NCI-H1930 (cell line): ENCODE measurements at places on chromosomes 11 and 22.
A peak's percentile ranks its signal among the peaks of the same experiment; 100 is the strongest.

GRCh38 chr11:80196041-80196440, 755.2 kb upstream of the TENM4 start:
- no peak for DNase-seq

DNA sequence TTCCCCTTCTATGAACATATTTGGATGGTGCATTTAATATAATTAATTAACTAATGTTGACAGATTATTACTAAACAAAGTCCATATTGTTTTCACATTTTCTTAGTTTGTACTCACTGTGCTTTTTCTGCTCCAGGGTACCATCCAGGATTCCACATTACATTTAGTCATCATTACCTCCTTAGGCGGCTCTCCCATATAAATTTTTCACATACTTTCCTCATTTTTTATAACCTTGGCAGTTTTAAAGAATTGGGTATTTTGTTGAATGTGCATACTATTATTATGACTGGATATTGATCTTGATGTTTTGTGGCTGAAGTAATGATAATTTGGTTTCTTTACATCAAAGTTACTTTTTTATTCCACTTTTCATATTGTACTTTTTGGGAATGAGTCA, 755.6 kb upstream of the ANO3 start:
- DNase-seq, result no peak

GRCh38 chr11:67666303-67666645, 8.1 kb downstream of the ALDH3B2 start:
- no peak for DNase-seq

DNA sequence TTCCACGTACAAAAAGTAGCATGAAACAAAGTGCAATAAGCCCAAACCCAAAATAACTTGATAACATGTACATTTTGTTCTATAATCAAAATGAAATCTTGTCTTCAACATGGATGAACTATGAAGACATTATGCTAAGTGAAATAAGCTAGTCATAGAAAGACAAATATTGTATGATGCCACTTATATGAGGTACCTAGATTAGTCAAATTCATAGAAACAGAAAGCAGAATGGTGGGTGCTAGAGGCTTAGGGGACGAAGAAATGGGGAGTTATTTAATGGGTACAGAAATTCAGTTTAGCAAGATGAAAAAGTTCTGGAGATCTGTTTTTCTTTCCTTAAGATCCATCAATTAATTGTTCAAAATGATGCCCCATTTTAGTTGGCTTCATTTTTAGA, 7.5 kb downstream of the PGM2L1 start:
- no peak for DNase-seq

GRCh38 chr22:23632178-23632577, at the start of gene DRICH1:
DRICH1 (minus strand) TSS chr22:23632321; CDS start chr22:23632023, 298 bp downstream.
- DNase-seq, result no peak

GRCh38 chr11:47891886-47892285, 43.7 kb upstream of the NUP160 start:
- no peak for DNase-seq

- DNase-seq, result no peak
These were observed 31.1 kb downstream of the TMEM45B start for GRCh38 chr11:129846508-129847335.

DNA sequence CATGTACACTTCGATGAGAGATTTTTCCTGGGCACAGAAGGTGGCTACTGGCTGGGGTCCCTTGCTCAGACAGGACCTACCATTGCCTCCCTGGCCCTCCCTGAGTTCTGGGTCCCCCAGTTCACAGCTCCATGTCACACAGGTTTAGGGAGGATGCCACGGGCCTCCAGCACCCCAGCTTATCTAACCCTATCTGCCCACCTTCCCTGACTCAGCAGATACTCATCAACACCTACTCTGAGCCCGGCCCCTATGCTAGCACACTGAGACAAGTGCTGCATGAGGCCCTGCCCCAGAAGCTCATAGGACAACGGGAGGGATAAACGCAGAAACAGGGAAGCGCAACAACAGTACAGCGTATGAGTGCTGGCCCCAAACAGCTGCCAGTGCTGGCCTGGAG, 9.6 kb downstream of the NAGA start:
- no peak for DNase-seq

DNA sequence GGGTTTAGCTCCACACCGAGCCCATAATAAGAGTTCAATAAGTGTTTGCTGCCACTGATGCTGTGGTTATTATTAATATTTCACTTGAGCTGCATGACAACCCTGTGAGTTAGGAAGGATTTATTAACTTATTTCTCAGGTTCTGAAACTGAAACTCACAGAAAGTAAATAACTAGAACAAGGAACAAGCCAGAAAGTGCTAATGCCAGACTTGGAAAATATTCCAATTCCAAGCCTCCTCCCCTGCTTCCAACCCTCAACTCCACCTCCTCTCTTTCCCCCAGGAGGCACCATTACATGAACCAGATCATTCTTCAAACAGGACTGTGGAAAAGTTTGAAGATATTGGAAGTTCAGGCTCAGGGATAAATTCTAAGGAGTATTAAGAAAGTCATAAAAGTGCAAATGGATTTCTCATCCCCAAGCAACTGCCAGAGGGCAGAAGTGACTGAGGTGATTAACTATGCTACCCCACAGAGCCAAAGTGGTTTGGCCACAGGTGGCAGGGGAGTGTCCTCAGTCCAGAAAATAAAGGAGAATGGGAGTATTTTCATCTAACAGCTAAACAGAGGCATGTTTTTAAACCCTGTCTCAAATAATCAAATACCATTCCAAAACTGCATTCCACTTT, 3.2 kb upstream of the FJX1 start:
- DNase-seq, result no peak

- no peak for DNase-seq
These were observed 136.2 kb downstream of the ELP4 start for GRCh38 chr11:31645747-31646146.

DNA sequence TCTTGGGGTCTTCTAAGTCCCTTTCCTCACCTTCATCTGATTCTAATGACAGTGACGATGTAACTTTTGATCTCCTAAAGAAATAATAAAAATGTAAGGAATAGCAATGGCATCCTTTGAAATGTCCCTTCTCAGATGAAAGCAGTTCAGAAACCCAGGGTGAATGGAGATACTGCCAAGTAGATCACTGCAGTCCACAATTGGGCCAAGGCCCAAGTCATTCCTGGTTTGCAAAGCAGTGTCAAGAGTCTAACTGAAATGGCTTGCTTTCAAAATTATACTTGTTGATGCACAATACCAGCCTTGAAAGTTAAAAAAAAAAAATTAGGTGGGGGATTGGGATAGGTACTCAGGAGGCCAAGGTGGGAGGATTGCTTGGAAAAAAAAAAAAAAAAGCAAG, 20.4 kb downstream of the ASCC2 start:
- DNase-seq, result no peak

GRCh38 chr11:20966489-20966888, 297.1 kb downstream of the NELL1 start:
- no peak for DNase-seq

DNA sequence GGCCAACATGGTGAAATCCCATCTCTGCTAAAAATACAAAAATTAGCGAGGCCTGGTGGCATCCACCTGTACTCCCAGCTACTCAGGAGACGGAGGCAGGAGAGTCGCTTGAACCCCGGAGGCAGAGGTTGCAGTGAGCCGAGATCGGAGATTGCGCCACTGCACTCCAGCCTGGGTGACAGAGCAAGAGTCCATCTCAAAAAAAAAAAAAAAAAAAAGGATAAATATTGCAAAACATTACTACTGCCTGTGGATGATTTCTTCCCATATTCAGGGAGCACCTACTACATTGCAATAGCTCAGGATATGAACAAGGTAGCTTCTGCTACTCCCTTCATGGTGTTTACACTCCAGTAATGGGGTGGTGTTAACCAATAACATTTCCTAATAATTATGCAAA, 980.6 kb downstream of the NTM start:
- no peak for DNase-seq

GRCh38 chr11:86172894-86173293, 71.7 kb upstream of the EED start:
- DNase-seq, result no peak

- no peak for DNase-seq
These were observed 7.8 kb upstream of the DNHD1 start for GRCh38 chr11:6489306-6489705.

GRCh38 chr11:46010100-46010499, 87.6 kb downstream of the LARGE2 start:
- DNase-seq, result no peak

GRCh38 chr11:2518111-2518982, 73.5 kb downstream of the KCNQ1 start:
- DNase-seq, result no peak

- DNase-seq, result peak; percentile 10
These were observed 60.2 kb downstream of the BRD1 start for GRCh38 chr22:49767355-49768062.

DNA sequence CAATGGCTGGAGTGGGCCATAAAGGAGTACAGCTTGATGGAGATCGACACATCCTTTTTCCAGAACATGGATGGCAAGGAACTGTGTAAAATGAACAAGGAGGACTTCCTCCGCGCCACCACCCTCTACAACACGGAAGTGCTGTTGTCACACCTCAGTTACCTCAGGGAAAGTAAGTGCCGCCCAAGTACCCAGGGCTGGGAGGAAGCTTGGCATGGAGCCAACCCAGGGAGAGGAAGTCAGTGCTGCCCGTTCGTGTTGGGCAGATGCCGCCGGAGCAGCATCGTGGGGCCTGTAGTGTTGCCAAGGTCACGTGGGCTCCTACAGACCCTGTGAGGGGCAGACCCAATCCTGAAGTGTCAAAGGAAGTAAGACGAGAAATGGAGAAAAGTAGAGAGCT, 78.9 kb downstream of the FLI1 start:
- DNase-seq, result no peak

DNA sequence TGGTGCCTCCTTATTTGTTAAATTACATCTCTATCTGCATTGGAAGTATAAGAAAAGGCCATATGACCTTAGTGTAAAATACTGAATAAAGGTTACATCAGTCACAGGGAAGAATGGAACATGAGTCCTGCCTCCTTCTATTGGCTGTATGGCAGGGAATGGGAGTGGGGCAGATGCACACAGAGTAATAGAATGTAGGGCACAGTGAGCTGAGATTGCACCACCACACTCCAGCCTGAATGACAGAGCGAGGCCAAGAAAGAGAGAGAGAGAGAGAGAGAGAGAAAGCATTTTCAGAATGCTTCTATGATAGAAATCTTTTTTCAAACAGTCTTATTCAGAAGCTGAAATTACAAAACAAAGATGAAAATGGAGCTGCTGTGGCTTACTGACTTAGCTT, 58.8 kb downstream of the SLN start:
- DNase-seq, result no peak

DNA sequence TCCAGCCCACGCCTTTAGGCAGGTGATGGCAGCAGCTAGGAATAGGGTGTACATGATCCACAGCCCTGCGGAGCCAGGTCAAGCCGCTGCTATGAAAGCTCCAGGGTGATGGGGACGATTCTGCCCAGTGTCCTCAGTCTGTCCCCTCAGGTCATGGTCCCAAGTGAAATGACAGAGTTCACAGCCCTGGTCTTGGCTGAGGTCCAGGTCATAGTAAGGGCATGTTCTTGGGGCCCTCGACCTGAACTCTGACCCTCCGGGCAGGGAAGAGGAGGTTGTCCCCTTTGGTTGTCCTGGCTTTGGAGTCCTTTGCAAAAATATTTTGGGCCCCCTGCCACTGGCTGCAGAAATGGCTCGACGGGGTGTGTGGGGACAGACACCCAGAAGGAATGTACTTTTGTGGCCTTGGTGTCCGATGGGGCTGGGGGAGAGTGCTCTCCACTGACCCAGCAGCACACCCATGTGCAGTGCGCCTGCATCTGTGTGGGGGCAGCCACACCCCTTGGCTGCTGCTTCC, 7.3 kb downstream of the C22orf31 start:
- DNase-seq, result no peak

DNA sequence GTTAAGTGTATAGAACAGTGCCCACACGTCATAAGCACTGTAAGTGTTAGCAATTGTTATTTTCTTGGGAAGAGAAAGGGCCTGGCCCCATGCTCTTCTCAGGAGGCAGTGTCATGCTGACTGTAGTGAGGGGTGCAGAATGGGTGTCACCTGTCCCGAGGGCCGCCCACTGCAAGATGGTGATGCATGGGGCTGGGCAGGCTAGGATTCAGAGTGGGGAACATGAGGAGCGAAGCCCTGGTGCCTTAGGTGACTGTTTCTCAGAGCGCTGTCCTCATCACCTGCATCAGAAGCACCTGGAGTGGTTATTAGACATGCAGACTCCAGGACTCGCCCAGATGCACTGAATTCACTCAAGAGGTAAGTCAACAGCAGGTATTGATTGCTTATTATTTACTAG, 101.0 kb upstream of the PARVA start:
- no peak for DNase-seq

DNA sequence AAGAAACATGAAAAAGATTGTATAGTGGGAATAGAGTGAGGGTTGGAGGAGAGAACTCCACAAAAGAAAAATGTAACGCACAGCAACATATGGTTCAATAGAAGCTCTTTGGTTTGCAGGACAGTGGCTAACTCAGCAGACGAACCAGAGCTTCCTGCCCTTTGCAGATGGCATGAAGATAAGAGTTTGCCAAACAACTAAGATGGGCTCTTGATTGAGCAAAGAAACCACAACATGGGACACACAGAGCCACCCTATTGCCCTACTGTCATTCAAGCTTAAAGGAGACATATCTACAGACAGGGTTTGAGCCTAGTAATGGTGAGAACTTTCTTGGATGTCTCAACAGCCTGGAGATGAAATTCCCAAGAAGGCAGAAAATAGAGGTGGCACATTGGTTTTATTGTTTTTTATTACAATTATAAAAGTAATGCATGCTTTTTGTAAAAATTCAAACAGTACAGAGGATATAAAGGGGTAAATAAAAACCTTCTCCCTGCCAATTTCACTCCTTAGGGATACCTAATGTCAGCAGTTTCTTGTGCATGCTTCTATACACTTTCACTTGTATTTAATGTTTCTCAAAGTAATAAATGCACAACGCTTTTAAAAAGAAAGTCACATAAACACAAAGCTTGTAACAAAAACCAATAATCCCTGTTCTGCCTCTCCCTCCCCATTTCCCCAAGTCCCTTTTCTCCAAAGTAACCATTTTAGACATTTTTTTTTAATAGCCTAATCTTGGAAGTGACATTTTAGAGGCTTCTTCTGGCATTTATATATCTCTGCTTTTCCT, 63.7 kb downstream of the COPB1 start:
- DNase-seq, result no peak

- no peak for DNase-seq
These were observed 5.3 kb downstream of the CD248 start for GRCh38 chr11:66311470-66311964.

GRCh38 chr11:15816260-15816871, 540.0 kb downstream of the SOX6 start:
- no peak for DNase-seq

- DNase-seq, result no peak
These were observed 14.9 kb upstream of the MIEF1 start for GRCh38 chr22:39486951-39487825.

GRCh38 chr11:27672836-27673464, 27.3 kb downstream of the BDNF start:
- DNase-seq, result no peak

- DNase-seq, result no peak
These were observed 24.6 kb downstream of the FXYD6 start for GRCh38 chr11:117851852-117852251.

GRCh38 chr11:9193316-9193715, 71.8 kb downstream of the DENND5A start:
- no peak for DNase-seq

- peak; percentile 17 for DNase-seq
These were observed at the start of gene HOATZ for GRCh38 chr11:111514216-111515031. HOATZ (plus strand) TSS chr11:111514778; CDS start chr11:111514785, 7 bp downstream.

GRCh38 chr22:21030032-21030431, 2.3 kb downstream of the SLC7A4 start:
- DNase-seq, result no peak

GRCh38 chr22:48496226-48496845, 1331.3 kb downstream of the BRD1 start:
- no peak for DNase-seq
